ENCODE measurements at places on chromosomes 12 and 14.
A peak's percentile ranks its signal among the peaks of the same experiment; 100 is the strongest.

DNA sequence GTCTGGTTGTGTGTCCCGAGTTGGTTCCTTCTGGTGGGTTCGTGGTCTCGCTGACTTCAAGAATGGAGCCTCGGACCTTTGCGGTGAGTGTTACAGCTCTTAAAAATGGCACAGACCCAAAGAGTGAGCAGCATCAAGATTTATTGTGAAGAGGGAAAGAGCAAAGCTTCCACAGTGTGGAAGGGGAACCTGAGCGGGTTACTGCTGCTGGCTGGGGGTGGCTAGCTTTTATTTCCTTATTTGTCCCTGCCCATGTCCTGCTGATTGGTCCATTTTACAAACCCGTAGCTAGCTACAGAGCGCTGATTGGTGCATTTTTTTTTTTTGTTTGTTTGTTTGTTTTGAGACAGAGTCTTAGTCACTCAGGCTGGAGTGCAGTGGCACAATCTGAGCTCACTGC is 29.3 kb downstream of the FGF6 start:
- no peak for DNase-seq

DNA sequence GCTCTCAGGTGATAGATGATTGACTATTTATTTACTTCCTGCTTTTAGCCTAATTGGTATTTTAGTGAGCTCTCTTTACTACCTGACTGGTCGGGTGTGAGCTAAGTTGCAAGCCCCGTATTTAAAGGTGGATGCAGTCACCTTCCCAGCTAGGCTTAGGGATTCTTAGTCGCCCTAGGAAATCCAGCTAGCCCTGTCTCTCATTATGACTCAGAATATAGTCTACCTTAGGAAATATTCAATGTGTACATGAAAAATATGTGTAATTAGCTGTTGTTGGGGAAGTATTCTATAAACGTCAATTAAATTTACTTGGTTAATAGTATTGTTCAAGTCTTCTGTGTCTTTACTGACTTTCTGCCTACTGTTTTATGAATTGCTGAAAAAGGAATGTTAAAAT is 306.9 kb upstream of the DIO2 start:
- DNase-seq, result no peak

DNA sequence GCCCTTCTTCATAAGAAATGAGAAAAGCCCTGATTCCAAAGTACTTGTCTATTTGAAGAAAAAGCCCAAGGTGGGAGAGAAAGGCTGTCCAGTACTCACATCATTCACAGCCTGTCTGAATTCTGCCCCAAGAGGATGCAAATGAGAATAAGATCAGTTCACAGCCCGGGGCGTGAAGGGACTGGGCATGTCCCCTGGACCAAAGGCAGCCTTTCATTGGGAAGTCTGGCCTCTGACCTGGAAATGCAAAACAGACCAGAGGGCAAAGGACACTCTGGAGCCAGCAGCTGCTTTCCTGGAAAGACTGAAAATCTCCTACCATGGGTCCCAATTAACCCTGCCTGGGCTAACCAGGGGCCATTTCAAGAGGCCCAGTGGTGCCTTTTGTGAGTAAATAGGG is 191.2 kb upstream of the PELI2 start:
- DNase-seq, result no peak

GRCh38 chr12:87120440-87120839 is 864.2 kb upstream of the MGAT4C start:
- peak; percentile 5 for DNase-seq

DNA sequence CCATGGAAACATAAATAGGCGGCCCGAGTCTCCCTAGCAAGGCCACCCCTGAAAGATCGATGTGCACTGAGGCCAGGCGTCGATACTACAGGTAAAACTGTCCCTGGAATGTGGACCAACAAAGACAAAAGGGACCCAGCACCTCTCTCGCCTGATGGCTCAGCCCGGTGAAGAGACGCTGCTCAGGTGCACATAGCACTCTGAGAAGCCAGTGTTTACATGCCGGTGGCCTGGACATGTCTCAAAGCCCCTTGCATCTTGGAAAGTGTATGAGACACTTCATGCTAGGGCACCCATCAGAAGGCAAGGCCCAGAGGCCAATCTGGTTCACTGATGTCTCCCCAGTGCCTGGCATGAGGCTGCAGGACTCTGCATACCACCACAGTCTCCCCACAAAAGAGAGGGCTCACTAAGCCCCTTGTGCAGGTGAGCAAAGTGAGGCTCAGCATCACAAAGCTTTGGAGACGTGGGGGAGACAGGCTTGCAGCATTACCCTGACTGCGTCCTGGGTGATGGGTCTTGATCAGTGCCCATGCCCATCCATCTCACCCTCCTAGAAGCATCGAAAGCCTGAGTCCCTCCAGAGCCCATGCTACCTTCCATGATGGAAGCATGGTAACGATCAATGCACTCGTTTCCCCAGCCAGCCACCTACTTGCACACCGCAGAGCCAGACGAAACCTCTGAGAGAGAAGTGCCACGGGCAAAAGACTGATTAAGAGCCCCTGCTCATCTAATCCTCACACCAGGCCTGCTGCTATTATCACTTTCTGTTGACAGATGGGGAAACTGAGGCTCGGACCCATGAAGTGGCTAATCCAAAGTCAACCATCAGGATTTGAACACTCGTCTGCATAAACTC is 16.1 kb downstream of the BCL11B start:
- no peak for DNase-seq

GRCh38 chr14:105591052-105591451 is 64.7 kb downstream of the TMEM121 start:
- no peak for DNase-seq

GRCh38 chr14:42523666-42524065 is 917.0 kb downstream of the LRFN5 start:
- no peak for DNase-seq

DNA sequence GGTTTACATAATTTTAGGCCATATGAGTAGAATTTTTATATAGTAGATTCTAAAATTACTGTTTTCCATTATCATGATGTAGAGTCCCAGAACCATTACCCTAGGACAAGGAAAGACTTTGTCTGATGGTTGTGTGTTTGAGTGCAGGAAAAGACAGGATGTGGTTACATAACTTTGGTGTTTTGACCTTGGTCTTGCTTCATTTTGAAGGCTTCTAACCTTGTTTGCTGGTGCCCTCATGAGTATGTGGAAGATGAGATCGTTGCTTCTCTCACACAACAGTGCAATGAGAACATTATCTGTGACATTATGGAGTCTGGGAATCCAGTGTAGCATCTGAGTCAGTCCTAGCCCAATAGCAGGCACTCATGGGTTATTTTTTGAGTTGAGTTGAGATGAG is 106.2 kb downstream of the IGF1 start:
- no peak for DNase-seq

All from NCI-H1105 (cell line).